Stimulated activated CD4-positive, alpha-beta T cell treated with anti-CD3 and anti-CD28 coated beads, TNF-alpha, amount 100 ng/mL, for 24 hours (primary cell): ENCODE measurements at places on chromosomes 12 and 14.

GRCh38 chr14:76918256-76918781, 92.1 kb downstream of the LRRC74A start:
- no peak for DNase-seq

- no peak for DNase-seq
Measured at GRCh38 chr12:125434936-125435443, 369.8 kb downstream of the AACS start.

DNA sequence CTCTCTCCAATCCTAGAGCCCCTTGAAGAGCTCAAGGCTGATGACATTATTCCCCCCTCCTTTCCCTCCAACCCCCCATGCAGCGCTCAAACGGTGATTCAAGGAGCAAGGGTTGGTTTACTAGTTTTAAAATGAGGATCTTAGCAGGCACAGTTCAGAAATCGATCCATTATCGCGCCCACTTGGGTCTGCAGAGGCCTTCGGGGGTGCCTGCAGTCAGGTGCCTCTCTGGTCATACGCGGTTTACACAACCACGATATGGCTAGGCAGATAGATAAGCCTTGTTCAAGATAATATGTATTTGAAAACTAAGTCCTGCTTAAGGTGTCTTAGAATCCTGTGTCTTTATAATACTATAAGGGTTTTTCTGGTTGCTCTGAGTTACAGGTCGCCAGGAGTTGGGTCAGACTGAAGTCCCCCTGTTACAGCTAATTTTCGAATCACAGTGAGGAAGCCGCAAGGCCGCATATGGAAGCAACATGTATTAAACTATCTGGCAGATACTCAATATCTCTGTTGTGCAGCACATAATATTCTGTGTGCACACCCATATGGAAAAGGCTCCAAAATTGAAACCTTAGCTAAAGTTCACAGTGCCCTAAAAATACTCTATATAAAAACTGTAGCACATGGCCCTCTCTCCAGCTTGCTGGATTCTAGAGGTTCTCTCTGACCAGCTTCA, 10.0 kb downstream of the BHLHE41 start:
- DNase-seq: no peak

DNA sequence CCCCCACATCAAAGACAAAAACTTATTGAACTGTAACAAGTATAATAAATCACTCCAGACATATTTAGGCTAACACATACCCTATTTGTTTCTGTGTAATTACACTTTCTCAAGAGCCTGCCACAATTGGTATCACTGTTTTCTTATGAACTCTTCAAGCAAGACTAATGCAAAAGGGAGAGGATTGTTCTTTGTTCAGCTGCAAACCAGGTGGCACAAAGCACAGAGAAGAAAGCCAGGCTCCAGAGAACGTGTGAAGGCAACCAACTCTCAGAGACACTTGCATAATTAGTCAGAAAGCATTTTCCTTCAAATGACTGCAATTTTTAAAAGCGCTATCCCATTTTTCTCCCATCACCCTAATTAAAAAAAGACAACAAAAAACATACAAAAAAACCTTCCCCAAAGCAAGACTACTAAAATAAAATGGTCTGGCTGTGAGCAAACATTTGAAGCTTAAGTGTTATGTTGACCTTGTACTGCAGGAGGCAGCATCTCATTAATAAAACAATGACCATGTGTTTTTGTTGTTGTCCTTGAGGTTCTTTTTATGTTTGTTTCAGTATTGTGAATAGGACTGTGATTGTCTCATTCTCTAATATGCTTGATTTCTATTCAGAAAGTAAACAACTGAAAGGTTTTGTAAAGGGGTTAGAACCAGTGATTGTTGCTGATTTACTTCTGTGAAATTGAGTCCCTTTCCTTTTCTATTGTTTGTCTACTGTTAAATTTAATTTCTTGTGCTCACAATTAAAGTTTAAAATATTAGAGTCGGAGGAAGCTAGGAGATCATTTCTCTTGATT, 452.7 kb upstream of the PDE3A start:
- DNase-seq: no peak

DNA sequence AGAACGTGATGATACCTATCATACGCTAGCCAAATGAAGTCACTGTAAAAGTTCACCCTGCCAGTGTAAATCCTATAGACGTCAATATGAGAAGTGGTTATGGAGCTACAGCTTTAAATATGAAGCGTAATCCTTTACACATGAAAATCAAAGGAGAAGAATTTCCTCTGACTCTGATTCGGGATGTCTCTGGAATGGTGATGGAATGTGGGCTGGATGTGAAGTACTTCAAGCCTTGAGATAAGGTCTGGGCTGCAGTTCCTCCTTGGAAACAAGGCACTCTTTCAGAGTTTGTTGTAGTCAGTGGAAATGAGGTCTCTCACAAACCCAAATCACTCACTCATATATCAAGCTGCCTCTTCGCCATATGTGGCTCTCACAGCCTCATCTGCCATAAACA, 53.1 kb upstream of the NAP1L1 start:
- DNase-seq: no peak

GRCh38 chr12:27521066-27521465, 2.9 kb upstream of the PPFIBP1 start:
- DNase-seq: no peak

DNA sequence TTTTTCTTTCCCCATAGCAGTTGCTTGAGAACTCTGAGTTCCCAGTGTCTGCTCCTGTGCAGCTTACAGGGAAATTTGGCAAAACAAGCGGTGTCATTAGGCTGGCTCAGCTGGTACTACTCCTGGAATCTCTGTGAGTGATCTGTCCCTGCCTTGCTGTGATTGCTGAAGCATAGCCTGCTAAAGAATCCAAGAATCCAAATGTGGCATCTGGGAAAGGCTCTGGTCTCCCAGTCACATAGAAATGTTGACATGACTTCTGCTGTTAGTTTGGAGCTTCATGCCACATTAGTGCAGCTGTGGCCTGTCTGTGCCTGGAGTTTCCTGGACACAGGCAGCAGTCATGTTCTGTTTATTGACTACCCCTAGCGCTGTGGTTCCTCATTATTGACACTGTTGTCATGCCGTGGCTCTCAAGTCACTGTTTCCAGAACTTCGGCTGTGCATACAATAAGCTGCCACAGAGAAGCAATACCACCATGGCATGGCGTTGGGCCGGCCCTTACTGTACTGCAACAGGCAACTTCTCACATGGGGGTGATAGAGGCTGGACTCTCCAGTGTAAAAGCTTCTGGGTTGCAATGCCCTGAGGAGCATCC, 166.8 kb downstream of the MYRFL start:
- no peak for DNase-seq

DNA sequence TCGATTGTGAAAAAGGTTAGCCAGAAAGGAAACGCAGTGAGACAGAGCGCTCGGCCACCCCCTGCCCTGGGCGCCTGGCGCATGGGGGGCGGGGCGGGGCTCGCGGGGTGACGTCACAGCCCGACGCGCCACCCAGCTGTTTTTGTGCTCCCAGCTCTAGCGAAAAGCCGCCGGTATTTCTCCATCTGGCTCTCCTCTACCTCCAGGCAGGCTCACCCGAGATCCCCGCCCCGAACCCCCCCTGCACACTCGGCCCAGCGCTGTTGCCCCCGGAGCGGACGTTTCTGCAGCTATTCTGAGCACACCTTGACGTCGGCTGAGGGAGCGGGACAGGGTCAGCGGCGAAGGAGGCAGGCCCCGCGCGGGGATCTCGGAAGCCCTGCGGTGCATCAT, at the start of gene GABARAPL1:
Gene GABARAPL1, plus strand, starts transcription at position 139 of the 393 bp plus-strand sequence. Its CDS starts 253 bp downstream, at position 392.
- DNase-seq: peak; percentile 62

GRCh38 chr14:75175677-75176141, 703 bp downstream of the TMED10 start:
- DNase-seq: no peak

DNA sequence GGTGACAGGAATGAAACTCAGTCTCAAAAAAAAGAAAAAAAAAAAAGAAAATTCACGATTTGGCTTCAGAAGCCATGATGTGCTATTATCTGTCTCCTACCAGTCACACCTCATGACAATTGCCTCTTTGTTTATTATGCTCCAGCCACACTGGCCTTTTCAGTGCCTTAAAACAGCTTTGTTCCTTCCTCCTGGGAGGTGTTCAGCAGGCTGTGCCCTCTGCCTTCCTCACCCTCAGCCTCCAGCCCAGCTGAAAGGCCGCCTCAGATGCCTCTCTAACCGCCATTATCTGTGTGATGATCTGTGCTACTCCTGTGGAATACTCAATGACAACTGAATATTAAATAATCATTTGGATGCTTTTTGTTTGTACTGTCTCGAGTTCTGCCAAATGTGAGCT, 8.6 kb upstream of the ARPC3 start:
- DNase-seq: no peak

DNA sequence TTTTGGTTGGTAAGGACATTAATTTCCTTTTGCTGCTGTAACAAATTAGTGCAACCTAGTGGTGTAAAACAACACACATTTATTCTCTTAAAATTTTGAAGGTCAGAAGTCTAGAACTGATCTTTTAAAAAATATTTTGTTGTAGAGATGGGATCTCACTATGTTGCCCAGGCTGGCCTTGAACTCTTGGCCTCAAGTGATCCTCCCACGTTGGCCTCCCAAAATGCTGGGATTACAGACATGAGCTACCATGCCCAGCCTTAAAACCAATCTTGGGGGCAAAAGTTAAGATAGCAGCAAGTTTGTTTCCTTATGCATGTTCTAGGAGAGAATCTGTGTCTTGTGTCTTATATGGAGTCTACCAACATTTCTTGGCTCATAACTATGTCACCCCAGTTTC, 55.8 kb downstream of the MIA2 start:
- no peak for DNase-seq

- no peak for DNase-seq
Measured at GRCh38 chr12:57890191-57891115, 43.9 kb upstream of the CTDSP2 start.

DNA sequence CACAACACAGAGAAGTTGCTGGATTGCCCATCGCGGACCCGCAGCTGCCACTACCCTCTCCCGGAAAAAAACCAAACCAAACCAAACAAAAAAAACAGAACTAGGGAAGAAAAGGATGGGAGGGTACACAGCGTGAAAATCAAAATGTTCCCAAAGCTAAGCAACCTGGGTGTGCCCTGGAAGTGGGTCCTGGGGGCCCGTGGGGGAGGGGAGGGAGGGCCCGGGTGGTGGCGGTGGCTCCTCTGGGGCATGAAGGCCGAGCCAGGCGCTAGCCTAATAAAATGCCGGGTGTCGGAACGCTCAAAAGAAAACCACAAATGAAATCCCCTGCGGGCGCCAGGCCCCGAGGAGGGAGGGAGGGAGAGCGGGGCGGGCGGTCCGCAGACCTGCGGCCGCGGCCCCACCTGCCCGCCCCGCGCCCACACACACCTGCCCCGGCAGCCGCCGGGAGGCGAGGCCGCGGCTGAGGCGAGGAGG, 787 bp downstream of the HECTD4 start:
- DNase-seq: no peak

GRCh38 chr14:94681300-94682060, 69.3 kb downstream of the SERPINA3 start:
- DNase-seq: no peak

DNA sequence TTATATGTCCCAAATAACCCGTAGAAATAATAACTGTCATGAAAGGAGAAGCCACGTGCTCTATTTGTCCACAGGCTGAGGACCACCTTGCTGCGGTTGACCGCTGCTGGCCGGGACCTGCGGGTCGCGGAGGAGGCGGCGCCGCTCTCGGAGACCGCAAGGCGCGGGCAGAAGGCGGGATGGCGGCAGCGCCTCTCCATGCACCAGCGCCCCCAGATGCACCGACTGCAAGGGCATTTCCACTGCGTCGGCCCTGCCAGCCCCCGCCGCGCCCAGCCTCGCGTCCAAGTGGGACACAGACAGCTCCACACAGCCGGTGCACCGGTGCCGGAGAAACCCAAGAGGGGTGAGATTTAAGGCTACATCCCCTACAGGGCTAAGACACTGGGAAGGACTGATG, 21.0 kb downstream of the RPGRIP1 start:
- DNase-seq: no peak

GRCh38 chr14:25014440-25014839, 35.5 kb downstream of the STXBP6 start:
- DNase-seq: no peak

DNA sequence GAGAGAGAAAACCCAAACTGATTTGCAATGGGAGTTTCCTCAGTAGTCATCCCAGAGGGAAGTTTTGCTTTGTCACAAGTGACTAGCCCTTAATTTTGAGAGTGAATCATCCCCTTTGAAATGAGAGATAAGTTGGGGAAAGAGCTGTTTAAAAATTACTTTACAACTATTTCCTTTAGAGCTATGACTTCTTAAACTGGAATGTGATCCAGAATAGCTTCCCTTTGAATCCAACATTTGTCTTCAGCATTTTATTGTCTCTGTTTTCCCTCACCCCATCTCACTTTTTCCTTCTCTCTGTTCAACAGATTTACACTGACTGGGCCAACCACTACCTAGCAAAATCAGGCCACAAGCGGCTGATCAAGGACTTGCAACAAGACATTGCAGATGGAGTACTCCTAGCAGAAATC, 109.3 kb downstream of the NAV3 start:
- DNase-seq: no peak

DNA sequence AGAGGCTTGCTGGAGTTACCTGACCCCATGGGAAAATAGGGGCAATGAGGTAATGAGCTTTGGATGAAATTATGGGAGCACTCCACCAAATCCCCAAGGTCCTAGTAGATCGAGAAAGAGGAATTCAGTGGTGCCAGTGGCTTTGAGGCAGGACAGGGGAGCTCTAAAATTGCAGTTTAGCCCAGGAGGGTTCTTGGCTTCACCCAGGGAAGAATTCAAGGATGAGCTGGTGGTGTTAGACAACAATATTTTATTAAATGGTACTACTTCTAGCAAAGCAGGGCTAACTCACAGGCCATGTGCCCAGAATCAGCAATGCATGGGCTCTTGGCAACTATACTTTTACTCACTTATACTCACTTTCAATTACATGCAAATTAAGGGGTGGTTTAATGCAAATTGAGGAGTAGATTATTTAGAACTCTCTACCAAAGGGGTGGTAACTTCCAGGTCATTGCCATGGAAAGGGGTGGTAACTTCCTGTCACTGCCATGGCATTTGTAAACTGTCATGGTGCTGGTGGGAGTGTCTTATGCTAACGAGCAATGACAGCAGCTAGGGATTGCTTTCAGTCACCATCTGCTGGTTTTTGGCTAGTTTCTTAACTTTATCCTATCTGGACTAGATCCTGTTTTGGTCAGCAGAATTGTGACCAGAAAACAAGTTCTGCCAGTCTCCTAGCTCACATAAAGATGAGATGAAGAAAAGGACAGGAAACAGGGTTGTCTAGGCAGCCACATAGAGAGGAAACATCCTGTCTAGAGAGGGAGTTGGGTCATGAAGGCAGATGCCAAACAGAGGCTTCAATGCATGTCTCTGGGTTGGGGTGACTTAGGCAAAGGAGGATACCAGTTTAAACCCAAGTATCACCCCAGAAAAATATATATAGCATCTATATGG, 64.7 kb downstream of the ZNF641 start:
- DNase-seq: no peak

DNA sequence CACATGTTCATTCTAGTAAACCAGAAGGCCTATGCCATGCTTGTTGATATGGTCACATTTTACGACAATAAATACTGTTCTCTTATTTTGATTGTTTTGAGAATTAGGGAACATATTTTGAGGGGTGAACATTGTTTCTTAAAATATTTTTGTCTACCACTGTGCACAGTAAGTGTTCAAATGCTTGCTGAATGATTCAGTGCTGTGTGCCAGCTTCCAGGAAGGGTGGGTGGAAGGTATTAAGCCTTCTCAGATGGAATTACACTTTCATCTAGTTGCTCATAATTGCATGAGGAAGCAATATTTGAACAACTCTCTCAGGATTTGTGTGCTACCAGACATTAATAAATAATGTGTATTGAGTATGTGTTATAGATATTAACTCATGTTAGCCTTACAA, 15.5 kb upstream of the TMX1 start:
- DNase-seq: no peak

- DNase-seq: no peak
Measured at GRCh38 chr12:6894321-6894720, 10.3 kb upstream of the LRRC23 start.

- DNase-seq: no peak
Measured at GRCh38 chr14:68335312-68335711, 457.6 kb downstream of the ZFP36L1 start.
